A673 (cell line): ENCODE measurements at places on chromosomes 7 and 10.

GRCh38 chr10:103080891-103081581, 112.0 kb downstream of the NT5C2 start:
- no peak overlapping the region for H3K27ac ChIP-seq
- DNase-seq: no peak
- H3K27me3 ChIP-seq: no peaks in the 10 kb centered on the region
- no peaks in the 10 kb centered on the region for H3K4me1 ChIP-seq
- H3K36me3 ChIP-seq: peaks cover 8% of the 10 kb centered on the region
- no peak overlapping the region for H3K4me3 ChIP-seq

GRCh38 chr7:83455612-83456011, 193.3 kb downstream of the SEMA3E start:
- no peak overlapping the region for H3K4me3 ChIP-seq
- no peak overlapping the region for H3K27ac ChIP-seq
- DNase-seq: no peak
- peaks cover 10% of the 10 kb centered on the region for H3K4me1 ChIP-seq
- H3K36me3 ChIP-seq: no peaks in the 10 kb centered on the region

GRCh38 chr7:66007232-66007631, 25.2 kb upstream of the GUSB start:
- H3K4me3 ChIP-seq: no peak overlapping the region
- H3K27ac ChIP-seq: peak overlapping the region; percentile 52
- H3K36me3 ChIP-seq: no peaks in the 10 kb centered on the region
- no peaks in the 10 kb centered on the region for H3K27me3 ChIP-seq
- DNase-seq: peak; percentile 69

DNA sequence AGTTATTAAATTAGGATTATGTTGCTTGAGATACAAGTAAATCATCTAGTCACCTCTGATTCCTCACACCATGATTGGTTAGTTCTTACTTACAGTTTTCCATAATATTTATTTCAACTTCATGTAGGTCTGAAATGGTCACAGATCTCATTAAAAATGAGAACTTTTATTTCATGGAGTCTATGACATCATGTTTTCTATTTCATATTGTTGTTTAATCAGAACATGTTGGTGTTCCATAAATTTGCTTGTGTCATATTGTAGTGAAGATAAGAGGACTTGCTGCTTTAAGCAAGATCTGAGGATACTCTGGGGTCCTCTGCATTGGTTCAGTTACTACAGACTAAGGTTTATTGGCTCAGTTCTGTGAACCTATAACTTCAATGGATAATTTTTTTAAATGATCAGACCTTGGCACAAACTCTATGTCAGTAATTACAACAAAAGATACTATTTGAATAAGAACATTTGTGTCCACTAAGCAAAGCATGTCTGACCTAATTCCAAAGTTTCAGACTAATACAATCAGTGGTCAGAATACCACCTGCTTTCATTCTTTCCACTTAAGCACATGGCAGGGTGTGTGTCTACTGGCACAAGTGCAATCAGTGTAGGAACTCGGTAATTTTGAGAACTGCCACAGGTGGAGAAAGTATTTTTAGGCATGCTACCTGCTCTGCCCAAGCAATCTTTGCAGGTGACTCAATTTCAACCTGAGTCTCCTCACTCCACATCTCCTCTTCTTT, 68.5 kb downstream of the CCDC71L start:
- no peak overlapping the region for H3K4me3 ChIP-seq
- DNase-seq: no peak
- H3K27me3 ChIP-seq: no peaks in the 10 kb centered on the region
- H3K36me3 ChIP-seq: no peaks in the 10 kb centered on the region
- H3K27ac ChIP-seq: no peak overlapping the region

- no peak overlapping the region for H3K4me3 ChIP-seq
- peaks cover 6% of the 10 kb centered on the region for H3K4me1 ChIP-seq
- H3K27ac ChIP-seq: no peak overlapping the region
- DNase-seq: peak; percentile 47
Measured at GRCh38 chr7:120806669-120807068, 51.3 kb downstream of the TSPAN12 start.

DNA sequence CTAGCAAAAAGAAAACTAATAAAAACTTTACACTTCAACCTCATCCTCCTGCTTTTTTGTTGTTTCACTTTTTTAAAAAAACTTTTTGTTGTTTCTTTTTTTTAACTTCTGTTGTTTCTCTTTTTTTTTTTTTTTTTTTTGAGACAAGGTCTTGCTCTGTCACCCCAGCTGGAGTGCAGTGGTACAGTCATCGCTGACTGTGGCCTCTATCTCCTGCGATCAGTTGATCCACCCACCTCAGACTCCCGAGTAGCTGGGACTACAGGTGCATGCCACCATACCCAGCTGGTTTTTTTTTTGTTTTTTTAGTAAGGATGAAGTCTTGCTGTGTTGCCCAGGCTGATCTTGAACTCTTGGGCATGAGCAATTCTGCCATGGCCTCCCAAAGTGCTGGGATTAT, 58.0 kb upstream of the HELLS start:
- no peak for DNase-seq
- no peaks in the 10 kb centered on the region for H3K36me3 ChIP-seq
- H3K4me1 ChIP-seq: no peaks in the 10 kb centered on the region

- peaks cover 57% of the 10 kb centered on the region for H3K4me1 ChIP-seq
- H3K4me3 ChIP-seq: peak overlapping the region; percentile 13
- no peaks in the 10 kb centered on the region for H3K36me3 ChIP-seq
- peak overlapping the region; percentile 60 for H3K27ac ChIP-seq
- no peaks in the 10 kb centered on the region for H3K27me3 ChIP-seq
Measured at GRCh38 chr7:129371487-129371886, 62.7 kb upstream of the STRIP2 start.

DNA sequence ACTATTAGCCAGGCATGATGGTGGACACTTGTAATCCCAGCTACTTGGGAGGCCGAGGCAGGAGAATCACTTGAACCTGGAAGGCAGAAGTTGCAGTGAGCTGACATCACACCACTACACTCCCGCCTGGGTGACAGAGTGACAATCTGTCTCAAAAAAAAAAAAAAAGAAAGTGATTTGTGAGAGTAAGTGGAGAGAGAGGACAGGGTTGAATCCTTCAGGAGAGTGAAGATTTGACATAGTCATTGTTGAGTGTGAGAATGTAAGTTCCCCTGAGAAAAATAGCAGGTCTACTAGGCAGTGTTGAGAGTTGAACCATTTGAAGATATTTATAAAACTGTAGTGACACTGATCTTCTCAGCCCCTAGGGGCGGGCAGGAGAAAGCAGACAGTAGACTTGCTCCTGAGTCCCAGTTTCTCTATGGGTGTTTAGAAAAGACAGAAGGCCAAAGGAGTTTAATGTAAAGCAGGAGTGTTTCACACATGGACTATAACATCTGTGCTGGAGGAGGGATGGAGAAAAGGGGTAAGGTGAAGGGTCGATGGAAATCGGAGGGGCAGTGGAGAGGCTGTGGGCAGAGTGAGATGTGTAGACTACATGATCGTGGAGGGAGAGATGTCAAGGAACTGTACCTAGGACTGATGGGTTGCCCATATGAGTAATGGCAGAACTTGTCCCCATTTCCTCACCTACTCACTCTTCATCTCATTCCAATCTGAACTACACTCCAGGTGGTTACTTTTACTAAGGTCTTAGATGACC, 13.7 kb upstream of the LAMB4 start:
- no peak for DNase-seq
- no peak overlapping the region for H3K27ac ChIP-seq
- H3K4me1 ChIP-seq: no peaks in the 10 kb centered on the region
- no peak overlapping the region for H3K4me3 ChIP-seq
- no peaks in the 10 kb centered on the region for H3K27me3 ChIP-seq

DNA sequence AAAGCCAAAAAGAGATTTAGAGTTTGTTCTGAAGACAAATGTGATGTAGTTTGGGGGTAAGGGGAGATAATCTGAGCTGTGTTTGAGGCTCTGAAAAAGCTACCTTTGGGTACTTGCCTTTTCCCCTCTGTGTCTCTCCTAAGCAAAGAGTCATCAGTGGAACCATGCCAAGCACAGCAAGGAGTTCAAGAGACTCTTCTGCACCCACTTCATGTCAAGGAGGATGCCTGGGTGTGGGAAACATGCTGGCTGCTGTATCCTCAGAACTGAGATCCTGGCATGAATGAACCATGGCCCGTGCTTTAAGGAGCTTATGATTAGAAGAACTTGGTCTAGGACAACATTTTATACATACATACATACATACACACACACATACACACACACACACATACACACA, 142.9 kb downstream of the NOC3L start:
- no peaks in the 10 kb centered on the region for H3K27me3 ChIP-seq
- H3K36me3 ChIP-seq: no peaks in the 10 kb centered on the region
- no peak for DNase-seq
- no peaks in the 10 kb centered on the region for H3K4me1 ChIP-seq
- no peak overlapping the region for H3K4me3 ChIP-seq
- H3K27ac ChIP-seq: no peak overlapping the region
